ENCODE measurements at places on chromosomes 11 and 22.

DNA sequence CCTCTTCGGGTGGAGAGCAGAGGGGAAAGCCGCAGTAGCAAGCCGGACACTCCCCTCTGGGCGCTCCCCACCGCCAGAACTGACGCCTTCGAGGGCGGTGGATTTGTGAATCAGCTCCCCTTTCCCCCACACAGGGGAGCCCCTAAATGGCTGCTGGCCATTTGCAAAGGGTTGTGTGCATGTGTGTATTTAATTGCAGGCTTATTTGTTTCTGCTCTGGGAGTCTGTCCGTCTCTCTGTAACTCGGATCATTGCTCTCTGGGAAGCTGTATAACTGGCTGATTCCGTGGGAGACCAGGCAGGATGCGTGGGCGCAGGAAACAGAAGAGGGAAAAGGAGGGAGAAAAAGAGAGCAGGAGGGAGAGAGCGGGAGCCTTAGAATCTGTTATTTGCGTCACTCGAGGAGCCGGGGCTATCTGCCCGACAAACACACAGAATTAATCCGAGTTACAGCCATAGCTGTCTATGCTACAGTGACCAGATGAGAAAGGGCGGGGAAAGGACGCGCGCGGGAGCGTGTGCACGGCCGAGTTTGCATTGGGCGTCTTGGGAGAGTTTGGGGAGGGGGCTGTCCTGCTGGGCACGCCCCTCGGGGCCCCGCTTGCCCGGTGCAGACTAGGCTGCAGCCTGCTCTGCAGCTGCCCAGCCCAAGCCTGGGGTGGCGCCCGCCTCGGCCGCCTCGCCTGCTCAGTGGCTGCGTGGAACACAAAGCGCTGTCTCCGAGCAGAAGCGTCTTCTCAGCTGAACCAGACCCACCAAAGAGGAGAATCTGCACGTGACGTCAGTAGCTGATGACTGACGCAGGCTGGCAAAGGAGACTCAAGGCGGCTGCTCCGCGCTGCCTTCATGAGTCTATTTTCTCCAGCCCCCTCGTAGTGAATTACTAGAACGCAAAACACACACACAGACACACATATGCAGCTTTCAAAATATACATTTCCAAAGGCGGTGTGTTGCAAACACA lies 105.3 kb upstream of the HSD17B12 start:
- DNase-seq: no peak

- no peak for DNase-seq
Measured at GRCh38 chr22:40535642-40536041, 100.9 kb downstream of the MRTFA start.

DNA sequence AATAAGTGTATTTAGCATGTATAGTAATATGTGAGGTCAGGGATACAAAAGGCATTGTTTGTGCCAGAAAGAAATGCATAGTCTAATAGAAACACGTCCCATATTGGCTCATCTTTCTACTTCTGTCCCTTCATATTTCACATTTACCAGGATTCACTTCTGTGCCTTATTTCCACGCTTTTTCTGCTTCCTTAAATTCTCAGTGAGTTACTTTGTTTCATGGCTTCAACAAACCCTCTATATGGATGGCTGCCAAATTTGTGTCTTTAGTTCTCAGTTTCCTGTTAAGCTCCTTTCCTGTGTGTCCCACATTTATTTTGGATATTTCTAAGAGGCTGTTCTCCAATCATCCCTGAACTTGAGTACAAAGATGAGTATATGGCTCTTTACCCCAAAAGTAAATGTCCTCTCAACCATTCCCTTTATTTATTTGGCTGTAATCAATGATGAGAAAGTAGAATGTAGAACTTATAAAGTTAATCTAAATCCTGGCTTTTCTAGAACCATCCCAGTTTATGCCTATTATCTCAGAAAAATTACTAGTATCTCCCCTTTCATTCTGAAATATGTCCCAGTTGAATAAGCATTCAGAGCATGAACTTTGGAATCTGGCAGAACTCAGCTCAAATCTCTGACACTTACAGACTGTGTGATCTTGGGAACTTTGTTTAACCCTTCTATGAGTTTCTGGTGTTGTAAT lies 23.5 kb downstream of the OR8B12 start:
- DNase-seq: no peak

DNA sequence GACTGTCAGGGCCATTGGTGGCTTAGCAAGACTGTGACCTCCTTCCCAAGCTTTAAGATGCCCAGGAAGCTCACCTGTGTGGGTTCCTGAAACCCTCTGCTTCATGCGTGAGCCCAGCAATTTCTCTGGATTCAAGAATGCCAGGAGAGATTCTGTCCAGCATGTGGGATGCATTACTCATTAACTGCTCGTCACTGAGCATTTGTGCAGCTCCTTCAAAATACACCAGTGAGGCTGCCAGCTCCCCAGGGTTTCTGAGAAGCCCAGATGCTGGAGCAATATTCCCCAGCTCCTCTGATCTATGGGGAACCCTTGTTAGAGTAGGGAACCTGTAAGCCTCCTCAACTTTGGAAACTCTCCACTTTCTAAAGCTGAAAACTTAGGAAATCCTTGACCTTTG lies 126.5 kb downstream of the CHST1 start:
- no peak for DNase-seq

- no peak for DNase-seq
Measured at GRCh38 chr22:47091246-47091651, 328.8 kb downstream of the TBC1D22A start.

Measured in CD4-positive, alpha-beta T cell treated with Interleukin-15 for 4 hours (primary cell).